ENCODE measurements at places on chromosomes 12 and 14.

DNA sequence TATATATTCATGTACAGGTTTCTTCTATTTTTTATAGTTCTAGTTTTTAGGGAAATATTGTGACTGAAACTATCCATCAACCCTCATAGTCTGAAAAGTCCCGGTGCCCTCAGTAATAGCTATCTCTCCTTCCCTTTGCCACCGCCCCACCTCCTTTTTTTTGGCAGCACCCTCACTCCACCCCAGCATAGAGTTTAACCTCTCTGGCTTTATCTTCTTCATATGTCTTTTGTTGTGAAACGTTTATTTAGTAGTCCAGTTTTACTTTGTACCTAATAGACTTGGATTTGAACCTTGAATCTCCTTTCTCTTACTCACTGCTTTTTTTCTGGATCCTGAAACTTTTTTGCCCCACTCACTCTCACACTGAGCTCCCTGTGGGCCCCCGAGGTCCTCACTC lies 109.5 kb downstream of the BBS10 start:
- DNase-seq, result no peak

DNA sequence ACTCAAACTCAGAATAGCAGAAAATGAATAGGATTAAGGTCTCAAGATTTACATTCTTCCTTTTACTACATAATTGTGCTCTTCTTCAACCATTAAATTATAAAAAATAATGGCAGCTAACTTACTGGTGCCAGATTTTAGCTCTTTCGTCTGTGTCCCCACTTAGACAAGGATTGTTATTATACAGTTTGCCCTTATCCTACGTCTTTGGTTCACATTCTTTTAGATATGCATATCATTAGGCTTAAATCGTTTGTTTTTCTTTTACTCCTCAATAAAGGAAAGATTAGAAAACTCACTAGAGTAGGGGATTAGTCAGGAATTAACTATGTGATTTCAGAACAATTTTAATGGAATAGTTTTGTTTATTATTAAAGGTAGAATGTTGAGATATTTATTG lies 129.6 kb upstream of the GARIN2 start:
- peak; percentile 36 for DNase-seq

DNA sequence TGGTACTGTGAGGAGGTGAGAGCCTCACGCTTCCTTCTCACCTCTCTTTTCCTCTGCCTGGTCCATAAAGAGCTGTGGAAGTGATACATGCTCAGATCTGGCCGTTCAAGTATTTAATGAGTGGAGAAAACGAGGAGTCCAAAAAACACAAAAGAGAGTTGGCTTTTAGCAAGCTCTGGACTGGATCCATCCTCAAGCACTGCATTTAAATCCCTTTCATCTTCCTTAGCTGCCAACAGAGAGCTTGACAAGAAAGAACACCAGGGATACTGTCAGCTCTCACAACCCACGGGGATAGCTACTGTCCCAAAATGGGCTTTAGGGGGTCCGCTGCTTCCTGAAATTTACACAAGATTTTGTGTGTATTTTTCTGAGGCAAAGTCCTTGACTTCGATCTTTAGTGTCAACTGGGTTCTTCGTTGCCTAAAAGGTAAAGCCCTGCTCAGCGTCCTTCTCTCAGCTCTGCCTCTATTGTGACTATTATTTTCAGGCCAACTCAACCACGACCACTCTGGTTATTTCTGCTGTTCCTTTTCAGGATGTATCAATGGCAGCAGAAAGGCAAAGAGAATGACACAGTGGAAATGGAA lies 120.9 kb downstream of the TMTC1 start:
- no peak for DNase-seq

DNA sequence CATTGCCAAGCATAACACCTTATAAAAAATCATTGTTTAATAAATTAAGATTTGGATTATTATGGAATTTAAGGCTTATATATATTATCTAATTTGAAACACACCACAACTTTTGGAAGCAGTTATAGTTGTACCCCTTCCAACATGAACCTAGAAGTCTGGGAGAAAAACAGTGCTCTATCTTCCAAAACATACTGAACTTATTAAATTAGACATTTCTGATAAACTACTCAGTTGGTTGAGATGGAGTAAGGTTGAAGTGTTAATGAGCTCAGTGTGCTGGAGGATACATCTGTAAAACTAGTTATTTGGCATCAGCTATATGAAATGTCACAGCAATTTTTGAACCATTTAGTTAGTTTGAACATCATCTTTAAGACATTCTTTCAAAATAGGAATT lies 227.4 kb downstream of the ALX1 start:
- no peak for DNase-seq

- DNase-seq, result no peak
These were observed 12.6 kb upstream of the ABHD12B start for GRCh38 chr14:50859296-50859624.

GRCh38 chr14:83483063-83483462 lies 1949.4 kb upstream of the SEL1L start:
- peak; percentile 42 for DNase-seq

DNA sequence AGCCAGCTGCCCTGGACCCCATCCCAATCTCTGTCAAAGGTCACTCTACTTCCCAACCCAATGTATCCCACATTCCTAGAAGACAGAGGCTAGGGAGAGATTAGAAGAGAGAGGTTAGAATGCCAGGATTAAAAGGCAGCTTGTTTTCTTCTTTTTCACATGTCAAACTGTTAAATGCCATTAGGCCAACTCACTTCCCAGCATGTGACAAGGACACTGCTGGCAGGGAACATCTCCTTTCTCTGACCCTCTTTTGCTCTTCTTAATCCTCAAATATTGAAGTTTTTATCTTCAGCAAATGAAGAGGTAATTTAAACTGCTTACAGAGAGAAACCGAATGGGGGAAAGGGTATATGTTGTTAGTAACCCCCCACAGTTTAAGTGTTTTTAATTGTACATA lies 89.1 kb downstream of the BBS10 start:
- DNase-seq, result no peak

All from retinal pigment epithelial cell (primary cell).